ENCODE measurements at places on chromosomes 2 and 18.

GRCh38 chr2:12074126-12074844 lies 327.9 kb downstream of the LPIN1 start:
- no peak for DNase-seq

DNA sequence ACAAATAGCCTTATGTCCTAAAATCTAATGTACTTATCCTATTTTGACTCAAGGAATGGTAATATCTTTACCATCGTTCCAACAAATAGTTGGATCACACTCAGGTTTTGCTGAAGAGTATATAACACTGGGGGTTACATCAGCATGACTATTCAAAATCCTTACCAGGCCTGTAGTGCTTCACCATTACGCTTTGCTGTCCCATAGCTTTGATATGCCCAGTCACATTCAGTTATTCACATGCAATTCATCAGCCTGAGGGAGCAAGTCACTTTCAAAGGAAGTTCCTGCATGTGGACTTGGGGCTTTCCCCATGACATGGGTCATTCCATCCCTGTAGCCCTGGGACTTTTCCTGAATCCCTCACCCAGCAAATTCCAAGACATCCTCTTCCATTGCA lies 39.6 kb downstream of the FTCDNL1 start:
- no peak for DNase-seq

- DNase-seq: no peak
These were observed 98.6 kb downstream of the BCL2L11 start for GRCh38 chr2:111219285-111219684.

DNA sequence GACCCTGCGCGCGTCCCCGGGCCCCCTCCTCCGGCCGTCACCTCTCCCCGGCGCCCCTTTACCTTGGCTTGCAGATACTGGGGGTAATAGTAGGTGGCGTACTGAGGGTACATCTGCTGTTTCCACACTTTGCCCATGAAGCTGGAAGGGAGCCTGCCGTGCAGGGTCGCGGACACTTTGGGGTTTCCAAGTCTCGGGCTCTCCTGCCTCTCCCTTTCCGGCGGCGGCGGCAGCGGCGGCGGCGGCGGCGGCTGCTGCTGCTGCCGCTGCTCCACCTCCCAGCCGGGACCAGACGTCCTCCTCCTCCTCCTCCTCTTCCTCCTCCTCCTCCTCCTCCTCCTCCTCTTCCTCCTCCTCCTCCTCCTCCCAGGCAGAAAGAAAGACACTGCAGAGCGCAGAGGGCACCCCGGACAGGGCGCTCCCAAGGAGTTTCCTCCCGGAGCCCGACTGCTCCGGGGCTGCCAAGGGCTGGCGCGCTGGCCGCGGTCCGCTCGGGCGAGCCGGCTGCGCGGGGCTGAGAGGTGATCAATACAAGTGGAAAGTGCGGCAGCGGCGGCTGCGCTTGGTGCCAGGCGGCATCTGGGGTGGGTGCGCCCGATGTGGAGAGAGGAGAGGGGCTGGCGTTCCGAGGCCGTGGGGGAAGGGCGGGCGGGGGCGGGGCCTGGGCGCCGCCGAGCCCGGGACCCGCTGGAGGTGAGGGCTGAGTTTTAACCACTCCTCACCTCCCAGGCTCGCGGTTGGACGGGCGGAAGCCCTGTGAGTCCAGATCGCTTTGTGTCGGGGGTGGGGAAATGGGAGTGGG lies at the start of gene RBMS1:
RBMS1 (minus strand) TSS at position 581 of the 802 bp plus-strand sequence; CDS start at position 137, 444 bp downstream.
- DNase-seq: peak; percentile 40

- peak; percentile 48 for DNase-seq
These were observed 16.6 kb downstream of the THAP4 start for GRCh38 chr2:241620419-241620769.

DNA sequence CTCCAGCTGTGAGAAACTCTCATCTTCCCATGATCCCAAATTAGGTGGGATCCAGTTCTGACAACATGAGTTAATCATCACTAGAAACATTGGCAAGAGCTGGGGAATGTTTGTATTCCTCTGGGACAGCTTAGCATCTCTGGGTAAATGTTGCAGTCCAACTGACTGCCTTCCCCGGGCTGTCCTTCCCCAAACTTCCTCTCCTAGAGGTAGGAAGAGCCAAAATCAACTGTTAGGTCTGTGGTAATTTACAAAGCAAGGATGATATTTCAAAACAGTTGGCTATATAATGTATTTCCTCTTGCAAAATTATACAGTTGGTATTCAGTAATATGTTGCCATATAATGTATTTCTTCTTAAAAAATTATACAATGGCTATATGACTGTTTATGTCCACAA lies 148.5 kb downstream of the MGAT5 start:
- DNase-seq: no peak

GRCh38 chr18:2150566-2150965 lies 420.7 kb downstream of the METTL4 start:
- DNase-seq: no peak

GRCh38 chr18:59516356-59517155 lies 157.5 kb upstream of the LMAN1 start:
- no peak for DNase-seq

GRCh38 chr18:76364282-76365259 lies 130.5 kb downstream of the ZNF516 start:
- no peak for DNase-seq

- no peak for DNase-seq
These were observed 48.0 kb upstream of the TGIF1 start for GRCh38 chr18:3401669-3402620.

- DNase-seq: no peak
These were observed 166.5 kb downstream of the SLC8A1 start for GRCh38 chr2:40285391-40285790.
